Activated naive CD4-positive, alpha-beta T cell treated with anti-CD3 and anti-CD28 coated beads for 36 hours (primary cell): ENCODE measurements at places on chromosomes 11 and 22. TPM values are rescaled to one million over a fixed set of nuclear protein-coding genes. Genes with fewer than 3 reads are reported as not detected.

DNA sequence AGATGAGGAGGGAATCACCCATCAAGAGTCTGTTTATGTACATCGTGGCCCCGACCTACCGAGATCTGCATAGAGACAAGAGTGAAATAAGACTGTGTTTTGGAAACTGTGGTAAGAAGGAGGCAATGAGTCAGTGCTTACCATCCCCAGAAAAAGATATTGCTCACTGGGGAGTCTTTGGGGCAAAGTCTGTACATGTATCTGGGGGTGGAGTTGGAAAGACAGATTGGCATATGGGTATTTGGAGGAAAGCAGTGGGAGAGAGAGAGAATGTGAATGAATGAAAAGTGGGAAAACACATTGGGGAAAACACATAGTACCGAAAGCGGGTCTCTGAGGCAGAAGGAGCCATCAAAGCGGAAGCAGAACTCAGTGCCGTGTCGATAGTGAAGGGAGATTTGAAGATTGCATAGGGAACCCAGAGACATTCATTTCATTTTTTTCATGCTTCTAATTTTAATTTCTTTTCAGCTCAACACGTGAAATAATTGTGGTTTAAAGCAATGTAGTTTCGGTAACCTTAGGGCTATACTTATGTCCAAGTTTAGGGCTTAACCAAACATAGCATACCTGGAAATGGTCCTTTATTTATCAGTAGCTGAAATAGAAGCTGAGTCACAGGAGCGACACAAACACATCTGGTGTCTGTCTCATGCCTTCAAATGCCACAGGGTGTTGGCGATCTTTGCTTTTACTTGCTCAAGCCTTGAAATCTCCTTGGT lies 98.6 kb upstream of the CD44 start:
- no peaks in the 10 kb centered on the region for H3K36me3 ChIP-seq
- peak overlapping the region; percentile 94 for H3K27ac ChIP-seq
- H3K4me1 ChIP-seq: peaks cover 60% of the 10 kb centered on the region
- DNase-seq: peak; percentile 83

GRCh38 chr11:60838132-60838531 lies 3.8 kb upstream of the CCDC86 start:
- no peak overlapping the region for H3K27ac ChIP-seq
- DNase-seq: no peak
- H3K4me1 ChIP-seq: peaks cover 8% of the 10 kb centered on the region
- no peaks in the 10 kb centered on the region for H3K36me3 ChIP-seq
- no peak overlapping the region for H3K4me3 ChIP-seq
- H3K27me3 ChIP-seq: no peaks in the 10 kb centered on the region

DNA sequence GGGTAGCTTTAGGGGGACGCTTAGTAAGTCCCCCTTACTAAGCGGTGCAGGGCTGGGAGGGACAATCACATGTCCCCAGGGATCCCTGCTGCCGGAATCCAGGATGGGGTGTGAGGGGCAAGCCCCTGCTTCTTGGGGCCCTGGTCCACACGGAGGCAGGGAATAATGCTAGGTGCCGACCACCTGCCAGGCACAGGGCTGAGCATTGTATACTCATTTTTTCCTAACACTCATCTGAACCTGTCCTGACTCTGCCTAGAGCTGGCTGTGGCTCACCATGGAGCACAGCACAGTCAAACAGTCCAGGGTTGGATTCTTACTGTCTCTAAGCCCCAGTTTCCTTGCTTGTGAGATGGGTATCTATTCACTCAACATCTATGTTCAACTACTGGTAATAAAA lies 1.4 kb upstream of the LTBP3 start:
- H3K4me1 ChIP-seq: peaks cover 49% of the 10 kb centered on the region
- no peaks in the 10 kb centered on the region for H3K36me3 ChIP-seq
- no peaks in the 10 kb centered on the region for H3K27me3 ChIP-seq
- DNase-seq: no peak
- H3K4me3 ChIP-seq: peak overlapping the region; percentile 71

DNA sequence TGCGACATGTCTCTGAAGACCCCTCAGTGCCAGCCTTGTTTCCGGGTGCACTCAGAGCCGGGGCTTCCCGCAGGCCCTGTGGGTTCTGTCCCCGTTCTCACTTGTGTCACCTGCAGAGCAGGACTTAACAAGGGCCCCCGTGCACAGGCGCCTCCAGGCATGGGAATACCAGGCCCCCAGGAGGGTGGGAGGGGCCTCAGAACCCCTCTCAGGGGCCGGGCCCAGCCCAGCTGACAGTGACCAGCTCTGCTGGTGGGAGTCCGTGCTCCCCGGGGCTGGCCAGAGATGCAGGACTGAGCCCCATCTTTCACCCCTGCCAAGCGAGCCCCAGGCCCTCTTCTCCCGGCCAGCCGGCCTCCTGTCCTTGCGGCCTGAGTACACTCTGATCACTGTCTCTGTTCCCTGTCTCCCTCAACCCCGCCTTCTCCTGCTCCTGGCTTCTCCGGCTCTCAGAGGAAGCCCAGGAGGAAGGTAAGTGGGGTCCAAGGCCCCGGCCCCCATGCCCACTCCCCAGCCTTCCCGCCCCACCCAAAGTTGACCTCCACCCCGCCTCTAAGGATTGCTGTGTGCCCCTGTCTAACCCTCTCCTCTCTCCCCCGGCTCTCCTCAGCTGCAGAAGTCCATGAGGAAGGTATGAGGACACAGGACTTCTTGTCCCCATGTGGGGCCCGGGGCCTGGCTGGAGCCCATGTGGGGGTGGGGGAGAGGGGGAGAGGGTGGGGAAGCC lies 5.3 kb downstream of the TNNT3 start:
- H3K27ac ChIP-seq: no peak overlapping the region
- no peaks in the 10 kb centered on the region for H3K36me3 ChIP-seq
- no peak for DNase-seq
- H3K27me3 ChIP-seq: no peaks in the 10 kb centered on the region
- no peak overlapping the region for H3K4me3 ChIP-seq
- peaks cover 4% of the 10 kb centered on the region for H3K4me1 ChIP-seq

GRCh38 chr11:27347359-27348339 lies 15.4 kb downstream of the CCDC34 start:
- H3K4me1 ChIP-seq: no peaks in the 10 kb centered on the region
- H3K27me3 ChIP-seq: no peaks in the 10 kb centered on the region
- no peak overlapping the region for H3K27ac ChIP-seq
- H3K4me3 ChIP-seq: no peak overlapping the region

DNA sequence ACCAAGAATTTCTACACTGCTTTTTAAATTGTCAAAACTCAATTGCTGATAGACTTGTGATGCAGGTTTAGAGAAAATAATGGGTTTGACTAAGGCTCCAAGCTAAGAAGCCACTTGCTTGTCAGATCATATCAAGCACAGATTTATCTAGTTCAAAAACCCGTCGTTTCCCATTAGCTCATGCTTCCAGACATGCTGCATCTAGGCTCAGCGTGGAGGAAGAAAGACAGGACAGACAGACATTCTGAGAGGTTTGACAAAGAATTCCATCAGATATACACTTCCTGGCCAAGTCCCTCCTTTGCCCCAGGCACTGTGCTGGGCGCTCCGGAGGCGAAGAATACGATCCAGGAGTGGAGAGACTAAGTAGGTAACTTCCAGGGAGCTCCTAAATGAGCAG lies 76.8 kb downstream of the KCNC1 start:
- H3K4me1 ChIP-seq: no peaks in the 10 kb centered on the region
- no peak overlapping the region for H3K27ac ChIP-seq
- no peak overlapping the region for H3K4me3 ChIP-seq
- no peak for DNase-seq
- H3K27me3 ChIP-seq: no peaks in the 10 kb centered on the region

DNA sequence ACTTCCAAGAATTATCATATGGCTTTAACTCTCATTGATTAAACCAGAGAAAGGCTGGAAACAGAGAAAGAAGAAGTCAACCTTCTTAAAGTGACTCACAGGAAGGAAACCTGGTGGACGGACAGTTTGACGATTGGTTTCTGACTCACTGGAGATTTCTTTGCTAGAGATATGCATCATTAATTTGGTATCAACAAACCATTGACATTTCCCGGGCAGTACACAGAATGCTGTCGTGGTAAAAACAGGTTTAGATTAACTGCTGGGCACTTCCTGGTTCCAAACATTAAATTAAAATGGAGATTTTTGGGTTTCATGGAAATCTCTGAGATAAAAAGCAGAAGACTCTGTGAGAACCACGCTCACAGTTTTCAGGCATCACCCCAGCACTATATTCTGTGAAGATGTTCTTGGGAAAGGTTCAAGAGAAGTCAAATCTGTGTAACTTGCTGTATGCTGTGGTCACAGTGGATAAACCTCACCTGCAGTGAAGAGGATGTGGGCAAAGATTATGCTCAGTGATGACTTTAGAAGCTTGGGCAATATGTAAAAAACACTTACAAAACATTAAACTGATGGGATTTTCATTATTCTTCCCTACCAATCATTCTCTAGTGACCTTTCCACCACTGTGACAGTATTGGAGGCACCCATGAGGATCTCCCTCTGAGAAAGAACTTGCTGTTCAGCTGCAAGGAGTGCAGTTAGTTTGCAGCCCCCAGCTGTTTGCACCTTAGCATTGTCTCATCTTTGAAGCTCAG lies 61.1 kb upstream of the CD44 start:
- peak overlapping the region; percentile 85 for H3K27ac ChIP-seq
- H3K4me1 ChIP-seq: peaks cover 84% of the 10 kb centered on the region
- H3K4me3 ChIP-seq: peak overlapping the region; percentile 41
- no peaks in the 10 kb centered on the region for H3K36me3 ChIP-seq
- peak; percentile 71 for DNase-seq

DNA sequence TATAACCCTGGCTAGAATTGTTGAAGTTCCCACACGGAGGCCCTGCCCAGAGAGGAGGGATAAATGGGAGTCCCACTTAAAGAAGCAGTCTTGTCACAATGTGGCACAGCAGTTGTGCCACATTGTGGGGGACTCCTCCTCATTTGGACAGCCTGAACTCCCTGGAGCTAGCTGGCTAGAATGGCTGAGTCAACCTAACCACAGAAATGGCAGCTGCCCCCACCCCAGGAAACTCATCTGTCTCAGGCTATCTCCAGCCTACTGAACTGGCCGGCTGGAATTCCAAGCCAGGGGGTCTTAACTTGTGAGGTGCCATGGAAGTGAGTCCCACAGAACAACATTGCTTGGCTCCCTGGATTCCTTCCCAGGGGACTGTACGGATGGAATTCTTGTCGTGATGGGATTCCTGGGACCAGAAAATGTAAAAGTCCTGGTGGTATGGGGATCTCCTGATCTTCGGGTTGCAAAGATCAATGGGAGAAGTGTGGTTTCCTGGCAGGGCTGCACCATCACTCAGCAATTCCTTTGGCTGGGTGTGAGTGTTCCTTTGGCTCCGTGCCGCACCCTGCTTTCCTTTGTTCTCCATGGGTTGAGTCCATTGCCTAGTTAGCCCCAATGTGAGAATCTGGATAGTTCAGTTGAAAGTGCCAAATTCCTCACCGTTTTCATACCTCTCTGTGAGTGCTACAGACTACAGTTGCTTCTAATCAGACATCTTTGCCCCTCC lies 791.2 kb upstream of the FAT3 start:
- H3K4me1 ChIP-seq: no peaks in the 10 kb centered on the region
- H3K36me3 ChIP-seq: no peaks in the 10 kb centered on the region
- no peak for DNase-seq
- no peak overlapping the region for H3K4me3 ChIP-seq
- no peaks in the 10 kb centered on the region for H3K27me3 ChIP-seq

GRCh38 chr11:64284962-64285884 lies at the start of gene GPR137:
GPR137 (plus strand) TSS chr11:64285848; CDS start chr11:64286525, 677 bp downstream.
- H3K4me3 ChIP-seq: peak within 1 kb of the TSS; percentile 82
- peak within 1 kb of the TSS; percentile 90 for H3K27ac ChIP-seq
- peak; percentile 87 for DNase-seq
- H3K4me1 ChIP-seq: peaks cover 17% of the 10 kb centered on the region
- no peaks in the 10 kb centered on the region for H3K27me3 ChIP-seq

DNA sequence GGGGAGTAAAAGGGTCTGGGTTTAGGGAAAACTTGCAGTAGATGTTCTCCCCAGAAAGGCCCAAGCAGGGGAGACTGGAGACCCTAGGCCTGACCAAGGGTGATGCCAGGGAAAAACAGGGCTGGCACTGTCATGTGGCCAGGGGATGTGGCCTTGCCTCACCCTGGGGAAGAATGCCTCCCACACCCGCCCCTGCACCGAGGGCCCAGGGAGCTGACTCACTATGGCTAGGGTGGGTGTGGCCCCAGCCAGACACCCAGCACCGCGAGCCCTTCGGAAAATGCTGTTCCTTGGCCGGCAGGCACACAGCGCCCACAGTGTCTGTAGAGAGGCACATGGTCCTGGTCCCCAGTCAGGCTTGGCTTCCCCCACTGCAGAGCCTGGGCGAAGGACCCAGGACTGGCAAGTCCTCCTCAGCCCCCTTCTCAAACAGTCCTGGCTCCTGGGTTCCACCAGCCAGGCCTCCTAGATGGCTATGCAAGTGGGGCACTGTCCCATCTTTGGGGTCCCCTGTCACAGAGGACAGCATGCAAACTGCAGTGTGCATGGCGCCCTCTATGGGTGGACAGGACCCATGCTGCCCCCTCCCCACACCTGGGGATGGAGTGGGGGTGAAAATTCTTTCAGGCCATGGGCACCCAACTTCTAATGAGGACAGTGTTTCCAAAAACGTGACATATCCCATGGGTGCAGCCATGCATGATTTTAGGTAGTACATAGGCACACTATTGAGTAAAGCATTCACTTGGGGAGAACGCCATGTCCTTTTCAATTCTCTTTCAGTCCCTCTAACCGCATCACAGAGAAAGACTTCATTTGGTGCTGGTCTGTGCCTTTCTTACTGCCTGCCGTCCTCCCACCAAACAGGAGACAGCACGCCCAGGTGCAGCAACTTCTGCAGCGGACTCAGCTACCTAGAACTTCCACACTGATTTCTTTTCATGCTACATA lies 15.2 kb downstream of the TMPRSS5 start:
- no peak overlapping the region for H3K4me3 ChIP-seq
- H3K27ac ChIP-seq: no peak overlapping the region
- peak; percentile 30 for DNase-seq
- H3K4me1 ChIP-seq: no peaks in the 10 kb centered on the region

GRCh38 chr22:36329254-36330078 lies 58.3 kb downstream of the MYH9 start:
- peak overlapping the region; percentile 80 for H3K4me3 ChIP-seq
- peaks cover 77% of the 10 kb centered on the region for H3K36me3 ChIP-seq
- peaks cover 77% of the 10 kb centered on the region for H3K4me1 ChIP-seq
- H3K27ac ChIP-seq: peak overlapping the region; percentile 100
- H3K27me3 ChIP-seq: no peaks in the 10 kb centered on the region
- peak; percentile 91 for DNase-seq

- H3K27me3 ChIP-seq: peaks cover 2% of the 10 kb centered on the region
- no peaks in the 10 kb centered on the region for H3K36me3 ChIP-seq
- H3K27ac ChIP-seq: no peak overlapping the region
- H3K4me1 ChIP-seq: no peaks in the 10 kb centered on the region
These were observed 8.5 kb downstream of the BACE1-AS start for GRCh38 chr11:117299351-117300282.

CCDC73 gene
- total RNA-seq: not detected

DEUP1 gene
- total RNA-seq: not detected

EED gene
- 60.4 TPM for total RNA-seq

TTC28 gene
- total RNA-seq: 1.9 TPM

CCND1 gene
- 0.74 TPM for total RNA-seq

ANGPTL5 gene
- total RNA-seq: not detected
